ENCODE measurements at places on chromosomes 3 and 15.

DNA sequence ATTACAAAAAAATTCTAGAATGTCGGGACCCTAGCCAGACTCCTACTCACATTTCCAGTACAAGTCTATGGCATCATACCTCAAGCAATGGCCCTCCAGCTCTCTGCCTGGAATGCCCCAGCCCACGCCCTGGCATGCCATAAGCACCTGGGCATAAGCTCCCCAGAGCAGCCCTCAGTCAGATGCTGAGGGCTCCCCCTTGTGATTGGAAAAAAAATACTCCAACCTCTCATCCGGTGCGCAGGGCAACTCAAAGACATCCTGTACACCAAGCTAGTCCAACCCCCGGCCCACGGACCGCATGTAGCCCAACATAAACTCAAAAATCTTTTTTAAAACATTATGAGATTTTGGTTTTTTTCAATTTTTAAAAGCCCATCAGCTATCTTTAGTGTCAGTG lies 115.4 kb downstream of the NEK10 start:
- DNase-seq = no peak

DNA sequence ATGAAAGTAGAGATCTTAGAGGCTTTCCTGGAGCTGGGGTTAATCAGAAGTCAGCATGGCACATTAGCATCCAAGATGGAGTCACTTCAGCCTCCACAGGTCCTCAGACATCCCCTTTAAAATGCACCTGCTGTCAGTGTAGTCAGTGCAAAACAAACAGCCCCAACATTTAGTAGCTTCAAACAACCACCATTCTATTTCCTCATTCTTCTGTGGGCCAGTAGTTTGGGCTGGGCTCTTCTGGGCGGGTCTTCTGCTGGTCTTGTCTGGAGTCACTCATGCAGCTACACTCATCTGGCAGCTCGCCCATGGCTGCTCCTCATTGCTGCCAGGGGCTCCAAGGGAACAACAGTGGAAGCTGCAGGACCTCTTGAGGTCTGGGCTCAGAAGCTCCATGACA lies 99.9 kb downstream of the TLE3 start:
- DNase-seq = no peak

- DNase-seq = no peak
These were observed 70.4 kb downstream of the KLF13 start for GRCh38 chr15:31396881-31397560.

DNA sequence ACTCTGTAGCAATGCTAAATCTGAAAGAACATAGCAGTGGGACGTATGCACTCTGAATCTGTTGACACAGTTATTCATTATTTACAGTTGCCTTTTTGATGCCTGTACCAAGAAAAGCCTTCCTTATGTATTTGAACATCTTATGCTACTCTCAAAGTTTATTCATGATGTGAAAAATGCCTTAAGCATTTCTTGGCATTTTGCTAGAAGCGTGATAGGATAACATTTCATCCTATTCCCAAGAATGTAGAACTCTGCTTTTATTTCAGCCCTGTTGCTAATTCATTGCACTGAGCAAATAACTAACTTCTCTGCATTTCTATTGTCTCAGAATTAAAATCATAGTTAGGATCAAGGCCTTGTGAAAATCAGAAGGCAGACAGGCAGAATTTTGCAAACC lies 105.5 kb downstream of the STRIT1 start:
- DNase-seq = no peak

DNA sequence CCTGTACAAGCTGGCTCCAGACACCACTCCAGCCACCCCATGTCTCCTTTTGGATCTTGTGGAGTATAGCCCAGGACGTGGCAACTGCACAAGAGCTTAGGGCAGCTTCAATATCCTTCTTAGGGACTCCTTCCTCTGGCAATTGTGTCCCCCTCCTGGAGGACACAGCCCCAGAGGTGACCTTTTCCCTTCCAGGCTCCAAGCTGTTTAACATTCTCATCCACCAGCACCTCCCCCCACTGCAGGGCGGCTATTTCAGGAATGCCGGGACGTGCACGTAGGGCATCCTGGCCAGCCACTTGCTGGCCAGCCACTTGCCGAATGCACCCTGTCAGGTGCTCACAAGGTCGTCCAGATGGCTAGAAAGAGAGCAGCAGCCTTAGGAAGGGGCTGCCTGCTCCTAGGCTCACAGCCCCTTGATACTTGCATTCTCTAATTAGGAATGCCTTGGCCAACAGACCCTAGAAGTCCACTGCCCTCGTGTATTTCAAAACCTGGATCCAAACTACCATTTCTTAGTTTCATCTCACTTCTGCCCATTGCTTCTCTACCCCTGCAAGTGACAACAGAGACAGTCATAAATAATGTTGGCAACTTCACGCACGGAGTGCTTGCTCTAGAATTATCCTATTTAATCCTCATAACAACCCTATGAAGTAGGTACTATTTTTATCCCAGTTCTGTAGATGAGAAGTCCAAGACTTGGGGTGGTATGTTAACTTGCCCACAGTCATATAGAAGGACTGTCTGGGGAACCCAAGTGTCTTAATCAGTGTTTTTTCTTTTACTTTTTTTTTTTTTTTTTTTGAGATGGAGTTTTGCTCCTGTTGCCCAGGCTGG lies 24.5 kb upstream of the IDH2 start:
- no peak for DNase-seq

DNA sequence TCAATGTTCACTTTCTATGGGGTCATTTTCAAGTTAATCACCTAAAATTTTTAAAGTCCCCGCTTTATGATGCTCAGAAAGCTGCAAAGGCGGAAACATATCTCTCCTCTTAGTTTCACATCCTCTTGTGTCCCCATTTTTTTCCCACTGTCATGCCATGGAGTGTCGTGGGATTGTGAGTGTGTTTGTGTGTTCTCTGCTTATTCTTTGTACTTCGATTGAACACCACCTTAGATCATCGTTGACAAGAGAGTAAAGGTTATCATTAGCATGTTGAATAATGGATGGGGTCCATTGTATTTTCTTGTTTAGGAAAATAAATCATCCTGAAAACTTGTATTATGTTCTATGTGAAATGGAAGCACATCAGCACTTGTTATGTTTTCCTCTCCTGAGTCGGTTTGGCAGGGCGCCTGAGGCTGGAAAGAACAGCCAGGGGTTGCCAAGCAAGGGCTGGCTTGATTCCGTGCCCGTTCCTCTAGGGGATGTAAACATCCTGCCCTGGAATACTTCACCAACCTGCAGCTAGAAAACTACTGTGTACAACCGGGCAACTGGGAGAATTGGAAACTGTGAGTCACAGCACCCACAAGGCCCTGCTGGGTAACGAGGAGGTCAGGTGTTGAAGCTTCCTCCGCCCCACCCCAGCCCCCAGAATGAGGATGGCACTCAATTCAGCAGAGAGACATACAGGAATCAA lies 67.2 kb downstream of the EIF4E3 start:
- DNase-seq = no peak

DNA sequence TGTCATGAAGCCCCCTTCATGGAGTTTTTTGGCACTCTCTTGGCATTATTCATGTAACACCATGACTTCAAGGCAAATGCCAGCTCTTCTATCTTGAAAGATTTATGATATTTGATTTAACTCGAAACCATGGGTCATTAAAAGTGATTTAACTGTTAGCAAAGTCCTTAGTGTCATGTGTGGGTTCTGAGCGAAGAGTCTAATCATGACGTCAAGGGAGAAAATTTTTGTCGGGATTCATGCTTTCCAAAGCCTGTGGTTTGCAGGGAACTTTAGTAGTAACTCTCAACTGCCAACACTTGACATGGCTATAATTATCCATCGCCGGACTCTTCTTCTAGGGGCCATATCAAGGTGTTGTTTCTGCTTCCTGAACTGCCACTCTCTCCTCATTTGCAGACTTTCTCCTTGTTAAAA lies 11.5 kb downstream of the GXYLT2 start:
- no peak for DNase-seq

DNA sequence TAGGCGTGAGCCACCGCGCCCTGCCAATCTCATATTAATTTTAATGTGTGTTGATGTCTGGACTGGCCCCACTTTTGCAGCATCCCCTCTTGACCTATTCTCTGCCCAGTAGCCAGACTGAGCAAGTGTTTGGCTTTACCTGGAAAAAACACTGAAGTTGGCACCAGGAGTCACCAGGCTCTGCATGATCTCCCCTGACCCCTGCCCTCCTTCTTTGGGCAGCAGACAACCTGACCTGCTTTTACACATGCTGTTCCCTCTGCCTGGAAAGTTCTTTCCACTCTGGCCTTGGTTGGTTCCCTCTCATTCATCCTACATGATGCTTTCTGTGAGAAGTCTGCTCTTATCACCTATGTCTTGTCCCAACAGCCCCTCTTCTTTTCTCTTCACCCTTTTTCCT lies 67.9 kb upstream of the SLC2A2 start:
- DNase-seq = no peak

DNA sequence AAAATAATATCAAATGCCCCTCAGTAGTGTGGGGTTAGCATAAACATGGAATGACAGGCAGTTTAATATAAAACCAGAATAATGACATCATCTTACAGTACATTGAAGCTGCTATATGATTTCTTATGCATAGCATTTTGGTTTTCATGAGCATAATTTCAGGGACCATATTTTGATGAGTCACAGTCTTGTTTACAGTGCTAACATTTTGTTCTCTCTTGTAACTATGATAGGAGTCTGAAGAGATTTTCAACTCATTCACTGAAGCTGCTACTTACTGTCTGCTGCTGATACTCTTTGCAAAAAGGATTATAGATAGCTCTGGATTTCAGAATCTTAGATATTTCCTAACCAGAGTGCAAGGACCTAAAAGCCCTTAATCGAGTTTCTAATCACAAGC lies 92.6 kb upstream of the CCDC54 start:
- no peak for DNase-seq

DNA sequence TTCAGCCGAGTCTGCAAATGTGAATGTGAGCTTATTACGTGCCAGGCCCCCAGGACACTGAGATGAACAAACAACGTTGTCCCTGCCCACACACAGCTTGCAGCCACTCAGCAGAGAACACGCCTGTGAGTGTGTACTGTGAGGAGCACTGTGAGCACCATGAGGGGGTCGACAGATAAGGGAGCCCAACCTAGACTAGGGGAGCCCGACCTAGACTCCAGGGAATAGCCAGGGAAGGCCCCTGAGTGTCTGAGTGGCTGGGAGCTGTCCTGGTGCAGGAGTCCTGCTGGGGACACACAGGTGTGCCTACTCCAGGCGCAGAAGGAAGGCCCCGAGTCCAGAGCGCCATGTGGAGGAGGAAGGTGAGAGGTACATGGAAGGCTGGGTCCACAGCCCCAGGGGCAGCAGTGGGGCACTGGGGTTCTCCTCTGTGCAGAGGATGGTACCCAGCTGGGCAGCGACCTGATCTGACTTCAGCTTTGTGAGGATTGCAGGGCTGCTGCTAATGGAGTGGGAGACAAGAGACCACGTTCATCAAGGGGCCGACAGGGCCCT lies 36.5 kb downstream of the MGLL start:
- DNase-seq = no peak

GRCh38 chr3:27880969-27881892 lies 159.1 kb upstream of the EOMES start:
- DNase-seq = peak; percentile 34

DNA sequence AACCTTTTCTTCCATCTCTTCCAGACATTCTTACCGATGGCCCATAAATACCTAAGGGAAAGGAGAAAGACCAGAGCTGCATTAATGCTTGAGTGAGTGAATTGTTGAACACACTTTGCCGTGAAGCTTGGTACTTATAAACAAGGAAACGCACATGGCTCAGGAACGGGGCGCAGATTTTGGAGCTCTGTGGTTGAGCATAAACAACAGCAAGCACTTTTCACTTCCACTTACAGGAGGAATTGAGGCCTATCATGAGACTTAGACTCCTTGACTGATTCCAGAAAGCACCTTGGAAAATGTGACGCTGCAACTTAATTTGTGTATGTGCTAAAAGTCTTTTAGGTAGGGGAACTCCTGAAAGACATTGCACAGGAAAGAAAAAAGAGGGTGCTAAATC lies 197.5 kb upstream of the FEZF2 start:
- no peak for DNase-seq

DNA sequence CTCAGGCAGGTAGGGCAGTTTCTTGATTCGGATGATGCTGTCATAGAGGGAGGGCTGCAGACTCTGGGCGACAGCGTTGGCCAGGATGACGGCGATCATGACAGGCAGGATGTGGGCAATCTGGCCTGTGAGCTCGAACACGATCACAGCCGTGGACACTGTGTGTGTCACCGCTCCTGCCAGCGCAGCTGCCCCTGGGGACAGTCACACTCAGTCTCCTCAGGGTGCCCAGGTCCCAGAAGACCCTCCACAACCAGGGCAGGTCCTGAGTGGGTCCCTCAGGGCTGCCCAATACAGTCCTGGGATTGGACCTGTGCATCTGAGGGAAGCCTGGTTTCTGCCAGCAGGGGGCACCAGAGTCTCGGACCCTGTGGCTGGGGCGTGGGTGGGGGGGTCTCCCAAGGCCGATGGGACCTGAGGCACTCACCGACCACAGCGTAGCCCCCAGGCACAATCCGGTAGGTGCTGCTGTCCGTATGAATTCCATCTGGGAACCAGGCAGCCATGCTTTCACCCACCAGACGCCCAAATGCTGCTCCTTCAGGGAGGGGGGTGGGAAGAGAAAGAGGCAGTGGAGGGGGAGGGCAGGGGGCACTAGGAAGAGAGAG lies 7.2 kb downstream of the CLCN2 start:
- peak; percentile 72 for DNase-seq

- no peak for DNase-seq
These were observed 181.4 kb downstream of the SMAD6 start for GRCh38 chr15:66883284-66883911.

DNA sequence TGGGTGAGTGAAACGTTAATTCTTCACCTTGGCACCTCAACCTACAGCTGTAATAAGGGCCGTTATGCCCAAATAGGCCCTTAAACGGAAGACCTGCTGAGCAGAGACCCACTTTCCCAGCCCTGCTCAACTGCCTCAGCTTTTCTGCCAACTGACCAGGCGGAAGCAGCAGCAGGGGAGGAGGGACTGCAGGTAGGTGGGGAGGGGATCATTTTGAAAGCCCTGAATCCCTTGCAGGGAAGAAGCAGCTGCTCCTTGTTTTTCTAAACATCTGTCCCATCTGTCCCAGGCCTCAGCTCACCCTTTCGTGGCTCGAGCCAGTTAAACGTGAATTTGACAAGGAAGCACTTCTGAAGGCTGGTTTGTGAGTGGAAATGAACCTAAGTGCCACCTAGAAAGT lies 978 bp upstream of the CMC1 start:
- DNase-seq = no peak

GRCh38 chr3:99950921-99951320 lies 133.3 kb downstream of the CMSS1 start:
- no peak for DNase-seq

- DNase-seq = no peak
These were observed 37.4 kb downstream of the TFRC start for GRCh38 chr3:196044513-196044912.

- no peak for DNase-seq
These were observed 254.2 kb downstream of the PLOD2 start for GRCh38 chr3:145906755-145907154.

GRCh38 chr3:88005066-88005465 lies 53.7 kb downstream of the CGGBP1 start:
- DNase-seq = no peak

- DNase-seq = no peak
These were observed 55.2 kb upstream of the KLHL25 start for GRCh38 chr15:85849946-85850345.
